ENCODE measurements at places on chromosomes 16 and 17. TPM values are rescaled to one million over a fixed set of nuclear protein-coding genes. Genes with fewer than 3 reads are reported as not detected.

- DNase-seq, result no peak
Observed at GRCh38 chr17:33602981-33603380, 309.9 kb upstream of the ASIC2 start.

DNA sequence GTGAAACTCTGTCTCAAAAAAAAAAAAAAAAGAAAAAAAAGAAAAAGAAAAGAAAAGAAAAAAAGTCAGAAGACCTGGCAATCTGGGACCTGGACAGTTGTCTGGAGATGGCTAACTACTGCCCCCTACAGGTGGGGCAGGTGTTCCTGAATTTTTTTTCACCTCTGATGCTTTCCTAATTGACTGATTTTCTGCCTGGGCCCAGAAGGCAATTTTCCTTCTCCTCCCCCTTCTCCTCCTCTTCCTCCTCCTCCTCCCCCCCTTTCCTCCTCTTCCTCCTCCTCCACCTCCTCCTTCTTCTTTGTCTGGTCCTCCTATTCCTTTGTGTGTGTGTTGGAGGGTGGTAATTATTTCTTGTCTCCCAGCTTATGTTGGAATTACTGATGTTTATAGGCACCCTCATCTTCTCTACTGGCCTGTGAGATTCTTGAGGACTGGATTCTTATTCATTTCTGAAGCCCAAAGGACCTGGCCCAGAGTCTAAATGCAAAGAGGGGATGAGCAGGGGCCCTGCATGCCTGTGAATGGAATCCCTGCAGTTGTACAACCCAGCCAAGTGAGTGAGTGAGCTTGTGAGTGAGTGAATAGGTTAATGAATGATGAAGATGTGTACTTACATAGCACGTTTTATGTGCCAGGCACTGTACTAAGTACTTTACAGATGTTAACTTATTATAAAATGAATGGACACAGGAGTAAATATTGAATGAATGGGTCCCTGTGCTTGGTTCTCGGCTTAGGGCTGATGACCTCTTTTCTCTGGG is 26.9 kb downstream of the IRX5 start:
- no peak for DNase-seq

GRCh38 chr16:80664786-80665185 is 124.0 kb downstream of the DYNLRB2 start:
- DNase-seq, result no peak

DNA sequence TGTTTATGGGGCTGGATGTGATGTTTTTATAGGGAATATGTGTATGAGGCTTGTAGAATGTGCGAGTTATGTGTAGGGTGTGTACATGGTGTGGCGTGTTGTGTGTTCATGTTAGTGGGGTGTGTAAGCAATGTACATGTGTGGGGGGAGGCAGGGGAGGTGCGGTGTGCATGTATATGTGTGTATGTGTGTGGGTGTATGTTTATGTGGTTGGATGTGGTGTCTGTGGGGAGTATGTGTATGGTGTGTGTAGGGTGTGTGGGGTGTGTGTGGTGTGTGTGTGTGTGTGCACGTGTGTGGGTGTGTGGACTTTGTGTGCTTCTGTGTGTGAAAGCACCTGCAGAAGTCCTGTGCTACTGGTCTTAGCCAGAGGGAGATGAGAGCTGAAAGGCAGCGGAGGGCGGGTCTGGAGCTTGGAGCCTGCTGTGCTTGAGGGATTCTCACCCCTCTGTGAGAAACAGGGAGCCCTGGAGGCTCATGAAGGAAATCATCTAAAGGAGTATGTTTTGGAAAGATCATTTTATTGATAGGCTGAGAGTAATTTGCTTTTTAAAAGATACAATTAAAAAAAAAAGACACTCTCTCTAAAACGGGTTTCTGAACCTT is 222.7 kb downstream of the HS3ST4 start:
- DNase-seq, result no peak

- DNase-seq, result no peak
Observed at GRCh38 chr16:82713778-82714177, 87.0 kb downstream of the CDH13 start.

GRCh38 chr17:47915776-47916398 is 19.9 kb downstream of the SP2 start:
- no peak for DNase-seq

DNA sequence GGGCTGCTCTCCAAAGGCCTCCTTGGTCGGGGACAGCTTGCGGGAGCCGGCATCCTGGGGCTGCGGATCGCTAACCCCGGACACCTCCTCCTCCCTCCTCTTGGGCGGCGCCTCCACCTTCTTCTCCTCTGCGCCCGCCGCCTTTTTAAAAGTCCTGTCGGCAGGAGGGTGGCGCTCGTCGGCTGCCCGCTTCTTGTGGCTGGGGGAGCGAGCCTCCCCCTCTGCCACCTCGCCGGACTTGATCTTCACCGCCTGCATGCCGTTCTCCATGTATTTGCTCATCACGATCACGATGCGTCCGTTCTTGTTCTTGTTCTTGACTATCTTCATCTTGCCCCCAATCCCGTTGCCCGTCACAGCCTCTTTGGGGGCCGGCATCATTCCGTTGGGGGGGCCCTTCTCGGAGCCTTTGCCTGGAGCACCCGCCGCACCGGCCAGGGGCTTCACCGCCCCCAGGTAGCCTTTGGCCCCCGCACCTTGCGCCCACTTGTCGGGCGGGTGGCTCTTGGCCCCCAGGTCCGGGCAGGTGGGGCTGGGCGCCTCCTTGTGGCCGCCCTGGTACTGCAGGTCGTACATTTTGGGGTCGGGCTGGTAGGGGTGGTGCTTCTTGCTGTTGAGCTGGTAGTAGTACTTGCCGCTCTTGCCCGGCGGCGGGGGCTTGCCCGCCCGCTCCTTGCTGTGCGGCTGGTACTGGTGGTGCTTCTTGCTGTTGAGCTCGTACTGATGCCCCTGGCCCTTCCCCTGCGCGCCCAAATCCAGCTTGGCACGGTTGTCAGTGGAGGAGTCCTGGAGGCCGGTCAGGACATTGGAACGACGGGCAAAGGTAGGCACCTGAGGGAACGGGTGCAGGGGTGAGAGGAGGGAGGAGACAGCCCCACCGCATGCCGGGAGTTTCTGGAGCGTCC is 4.4 kb downstream of the CBX4 start:
- DNase-seq, result no peak

DNA sequence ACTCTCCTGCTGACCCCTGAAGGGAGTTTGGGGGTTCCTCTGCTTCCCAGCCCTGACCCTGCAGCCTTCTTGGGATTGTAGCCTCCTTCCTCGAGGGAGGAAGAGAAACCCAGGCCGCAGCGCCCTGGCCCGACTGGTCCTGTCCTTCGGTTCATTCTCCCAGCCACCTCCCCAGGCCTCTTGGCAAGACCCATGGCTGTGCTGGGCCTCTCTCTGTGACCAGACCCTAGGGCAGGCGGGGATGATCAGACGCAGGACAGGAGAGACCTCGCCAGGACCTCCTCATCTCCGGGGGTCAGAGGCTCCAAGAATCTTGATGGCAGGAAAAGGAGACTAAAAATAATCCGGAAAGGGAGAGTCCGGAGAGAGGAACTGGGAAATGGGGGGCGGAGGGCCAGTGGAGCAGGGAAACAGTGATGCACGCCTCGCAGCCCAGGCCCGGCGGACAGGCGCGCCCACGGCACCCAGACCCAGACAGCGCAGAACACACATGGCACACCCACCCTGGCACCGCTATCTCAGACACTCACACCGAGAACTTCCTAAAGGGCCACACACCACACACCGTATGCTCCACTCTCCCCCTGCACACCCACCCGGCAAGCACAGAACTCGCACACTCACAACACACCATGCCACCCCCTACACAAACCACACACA is 1.2 kb downstream of the ARHGEF15 start:
- no peak for DNase-seq

DNA sequence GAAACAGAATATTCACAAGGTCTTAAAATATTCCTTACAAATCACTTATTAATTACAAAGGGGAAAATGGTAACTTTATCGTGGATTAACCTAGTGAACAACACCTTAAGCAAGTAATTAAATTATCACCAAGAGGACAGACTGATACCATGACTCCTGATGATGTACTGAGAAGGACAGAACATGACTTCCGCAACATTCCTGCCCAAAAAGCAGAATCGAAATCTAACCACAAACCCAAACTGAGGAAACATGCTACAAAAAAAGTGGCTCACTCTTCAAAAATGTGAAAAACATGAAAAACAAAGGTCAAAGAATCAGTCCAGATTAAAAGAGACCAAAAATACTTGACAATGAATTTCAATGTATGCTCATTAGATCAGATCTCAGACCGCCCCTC is 151.5 kb downstream of the AATF start:
- DNase-seq, result no peak

DNA sequence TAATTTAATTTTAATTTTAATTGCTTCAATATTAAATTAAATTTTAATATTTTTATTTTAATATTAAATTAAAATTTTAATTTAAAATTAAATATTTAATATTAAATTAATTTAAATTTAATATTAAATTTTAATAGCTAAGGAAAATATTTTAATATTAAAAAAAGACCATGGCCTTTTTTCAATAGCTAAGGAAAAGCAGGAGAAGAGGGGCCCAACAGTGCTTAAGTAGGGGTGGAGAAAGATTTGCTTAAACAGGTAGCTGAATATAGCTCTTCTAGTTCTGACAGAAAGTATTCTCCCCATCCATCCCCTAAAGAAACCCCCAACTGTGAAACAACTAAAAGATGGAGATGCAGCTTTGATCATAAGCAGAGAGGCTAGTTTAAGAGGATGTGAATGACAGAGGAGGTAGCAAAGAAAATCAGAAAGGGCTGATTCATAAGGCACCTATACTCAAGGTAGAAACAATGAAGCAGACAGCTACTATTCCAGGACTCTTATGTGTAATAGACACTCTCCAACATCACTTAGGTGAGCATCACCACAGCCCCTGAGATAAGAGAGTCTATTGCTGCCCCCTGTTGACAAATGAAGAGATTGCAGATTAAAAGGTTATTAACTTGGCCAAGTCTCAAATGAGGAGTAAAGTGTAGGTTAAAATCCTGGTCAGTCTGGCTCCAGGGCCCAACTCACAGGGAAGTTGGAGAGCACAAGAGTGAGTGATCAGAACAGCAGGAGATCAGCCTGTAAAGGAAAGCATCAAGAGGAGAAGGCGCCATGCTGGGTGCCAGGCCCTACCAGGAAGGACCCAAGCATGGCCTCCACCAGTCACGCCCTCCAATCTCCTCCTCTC is 7.8 kb upstream of the RNASEK start:
- peak; percentile 77 for DNase-seq

- DNase-seq, result no peak
Observed at GRCh38 chr16:86086471-86086870, 187.5 kb downstream of the IRF8 start.

CRHR1 gene
- not detected for total RNA-seq

SLC12A3 gene
- not detected for total RNA-seq
